ENCODE measurements at places on chromosomes 1 and 21.

- DNase-seq: no peak
Measured at GRCh38 chr21:38505654-38506523, 7.6 kb upstream of the ERG start.

DNA sequence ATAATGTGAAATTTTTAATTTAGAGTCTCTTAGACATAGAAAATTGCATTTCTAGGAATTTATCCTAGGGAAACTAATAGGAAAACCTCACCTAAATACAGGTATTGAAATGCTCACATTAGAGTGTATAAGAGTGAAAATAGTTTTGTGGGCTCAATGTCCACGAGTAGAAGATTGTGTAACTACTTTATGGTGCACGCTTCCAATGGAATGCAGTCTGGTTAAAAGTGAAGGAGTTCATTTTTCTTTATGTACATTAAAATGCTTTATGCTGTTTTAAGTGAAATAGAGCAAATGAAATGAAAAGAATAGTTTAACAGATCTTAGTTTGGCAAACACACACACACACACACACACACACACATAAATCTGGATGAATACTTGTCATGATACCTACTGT, 278.2 kb downstream of the USP25 start:
- DNase-seq: no peak

DNA sequence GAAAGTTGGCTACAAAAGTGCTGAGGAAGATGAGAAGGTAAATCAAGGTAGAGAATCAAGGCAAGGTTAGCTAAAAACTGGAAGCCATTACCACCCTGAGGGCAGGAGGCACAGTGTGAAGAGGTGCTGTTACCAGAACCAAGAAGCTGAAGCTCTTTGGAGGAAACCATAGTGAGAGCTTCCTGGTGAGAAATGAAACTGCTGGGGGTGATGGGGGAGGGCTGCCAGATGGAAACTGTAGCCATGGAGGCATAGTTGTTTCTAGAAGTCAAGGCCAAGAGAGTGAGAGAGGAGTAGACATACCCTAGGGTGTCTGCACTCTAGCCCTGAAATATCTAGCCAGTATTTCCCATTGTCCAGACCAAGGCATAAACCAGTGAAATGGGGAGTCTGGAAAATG, 28.7 kb downstream of the IFI44 start:
- DNase-seq: no peak

DNA sequence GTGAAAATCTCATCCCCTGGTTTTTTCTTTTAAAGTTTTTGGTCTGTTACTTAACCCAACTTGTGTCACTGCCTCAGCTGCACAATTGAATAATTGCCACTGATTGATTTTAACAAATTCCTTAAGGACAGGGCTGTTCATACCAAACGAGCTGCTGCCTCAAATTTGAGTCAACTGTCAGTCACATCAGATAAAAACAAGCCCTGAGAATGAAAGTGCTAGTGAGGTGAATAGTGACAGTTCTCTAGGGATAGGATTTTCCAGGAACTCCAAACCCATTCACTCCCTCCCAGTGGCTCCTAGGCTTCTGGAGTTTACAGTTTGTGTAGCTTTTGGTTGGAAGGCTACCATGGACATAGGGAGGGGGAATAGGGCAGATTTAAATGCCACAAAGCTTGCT, 79.4 kb downstream of the SAMSN1 start:
- no peak for DNase-seq

DNA sequence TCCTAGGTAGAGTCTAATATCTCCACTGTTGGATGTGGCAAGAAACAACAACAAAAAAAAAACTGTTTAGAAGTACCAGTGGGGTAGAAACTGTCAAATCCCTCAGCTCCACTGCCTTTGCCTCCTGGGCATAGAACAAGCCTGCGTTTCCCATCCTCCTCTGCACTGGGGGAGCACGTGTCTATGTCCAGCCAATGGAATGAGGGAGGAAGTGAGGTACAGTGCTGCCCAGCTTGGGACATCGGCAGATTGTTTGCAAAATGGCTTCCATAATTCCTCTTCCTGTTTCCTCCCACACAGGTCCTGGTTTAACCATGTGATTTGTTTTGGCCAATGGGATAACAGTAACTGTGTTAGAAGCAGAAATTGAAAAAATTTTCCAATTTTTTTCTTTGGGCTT, 39.1 kb downstream of the PSMG1 start:
- no peak for DNase-seq

DNA sequence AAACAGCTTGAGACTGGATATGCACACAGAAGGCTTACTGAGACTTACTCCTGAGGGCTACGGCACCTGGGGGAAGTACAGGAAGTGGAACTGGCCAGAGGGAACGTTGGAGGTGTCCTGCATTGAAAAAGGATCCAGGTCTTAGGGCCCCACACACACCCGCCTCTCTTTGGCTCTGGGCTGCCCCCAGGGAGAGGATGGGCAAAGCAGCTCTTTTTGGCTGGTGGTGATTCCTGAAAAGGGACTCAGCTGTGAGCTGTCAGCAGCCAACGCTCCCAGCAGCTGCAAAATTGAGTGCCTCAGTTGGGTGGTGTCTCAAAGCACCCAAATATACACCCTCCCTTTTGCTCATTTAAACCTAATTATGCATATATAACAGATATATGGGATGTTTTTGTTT, 213.2 kb downstream of the TNR start:
- DNase-seq: peak; percentile 12

DNA sequence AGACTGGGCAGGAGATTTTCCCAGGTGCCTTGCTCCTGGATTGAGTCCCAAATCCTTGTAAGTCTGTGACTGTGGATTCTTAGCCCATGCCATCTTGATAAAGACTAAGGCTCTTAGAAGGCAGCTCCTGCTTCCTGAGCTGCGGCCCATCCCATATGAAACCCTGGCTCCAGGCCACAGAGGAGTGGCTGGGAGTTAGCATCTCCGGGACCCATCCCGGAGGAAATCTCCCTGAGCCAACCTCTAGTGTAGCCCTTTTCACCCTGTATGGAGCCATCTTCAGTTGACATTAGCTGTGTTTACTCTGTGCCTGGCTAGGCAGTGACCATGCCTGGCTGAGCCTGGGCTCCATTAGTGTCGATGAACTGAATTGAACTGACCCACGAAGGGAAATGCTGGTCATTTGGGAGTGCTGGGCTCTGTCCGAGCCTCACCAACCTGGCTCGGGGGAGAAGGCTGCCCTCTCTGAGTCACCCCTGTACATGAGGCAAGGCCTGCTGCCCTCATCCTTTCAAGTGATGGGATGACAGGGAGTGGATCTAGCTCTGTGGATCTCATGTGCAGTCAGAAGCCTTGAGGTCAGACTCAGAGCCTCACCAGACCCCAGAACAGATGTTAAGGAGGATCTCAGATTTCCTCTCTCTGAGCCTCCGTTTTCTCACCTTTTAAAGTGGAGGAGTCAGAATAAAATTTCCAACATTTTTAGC, 37.5 kb downstream of the LGR6 start:
- DNase-seq: no peak

DNA sequence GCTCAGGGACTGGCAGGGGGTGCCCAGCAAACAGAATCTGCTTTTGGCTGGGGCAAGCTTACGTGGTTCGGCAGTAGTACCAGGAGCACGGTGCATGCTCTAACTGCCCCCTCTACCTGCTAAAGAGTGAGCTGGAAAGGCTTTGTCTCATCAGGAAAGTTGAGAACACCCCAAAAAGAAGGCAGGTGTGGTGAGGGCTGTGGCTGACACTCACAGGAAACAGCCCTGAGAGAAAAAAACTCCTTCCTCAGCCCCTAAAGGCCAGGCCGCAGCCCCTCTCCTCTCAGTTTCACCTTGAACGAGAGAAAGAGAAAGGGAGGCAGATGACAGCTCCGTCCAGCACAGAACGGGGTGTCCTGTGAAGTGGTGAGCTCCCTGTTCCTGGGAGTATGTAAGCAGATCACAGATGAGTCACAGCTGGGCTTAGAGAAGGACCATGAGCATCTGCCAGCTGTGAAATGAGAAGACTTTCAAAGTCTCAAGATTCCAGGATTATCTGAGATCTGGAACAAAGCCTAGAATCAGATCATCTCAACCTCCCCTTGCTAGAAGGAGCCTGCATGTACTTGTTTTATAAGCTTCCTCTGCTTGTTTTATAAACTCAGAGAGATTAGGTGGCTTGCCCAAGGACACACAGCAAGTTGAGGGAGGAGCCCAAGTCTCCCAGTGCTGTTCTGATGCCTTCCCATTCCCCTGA, 13.4 kb downstream of the LAPTM5 start:
- no peak for DNase-seq

DNA sequence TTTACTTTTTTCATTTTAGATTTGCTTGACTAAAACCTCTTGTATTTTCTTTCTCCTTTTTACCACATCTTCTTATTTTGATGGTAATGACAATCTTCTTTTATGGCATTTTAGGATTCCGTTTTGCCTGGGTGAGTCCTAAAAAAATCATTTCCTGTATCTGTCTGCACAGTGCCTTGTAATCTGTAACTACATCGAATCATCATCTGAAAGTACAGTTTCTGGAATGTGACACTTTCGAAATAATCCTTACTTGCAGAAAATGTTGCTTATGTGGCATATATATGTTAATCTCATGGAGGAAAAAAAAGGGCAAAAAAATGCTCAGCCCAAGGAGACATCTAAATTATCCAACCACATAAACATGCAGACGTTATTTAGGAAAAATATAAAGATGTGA, 29.0 kb downstream of the GREM2 start:
- DNase-seq: no peak

DNA sequence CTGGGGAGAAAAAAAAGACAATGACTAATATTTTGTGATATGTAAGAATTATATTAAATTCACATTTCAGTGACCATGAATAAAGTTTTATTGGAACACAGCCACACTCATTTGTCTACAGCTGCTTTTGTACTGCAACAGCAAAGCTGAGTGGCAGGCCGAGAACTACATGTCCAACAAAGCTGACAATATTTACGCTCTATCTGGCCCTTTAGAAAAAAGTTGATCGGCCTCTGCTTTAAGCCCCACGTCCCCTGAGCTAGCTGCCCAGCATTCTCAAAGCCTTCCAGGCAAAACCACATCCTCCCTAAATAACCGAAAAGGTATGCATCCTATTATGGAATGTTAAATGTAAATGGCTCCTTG, 8.6 kb downstream of the SLC2A1 start:
- no peak for DNase-seq

DNA sequence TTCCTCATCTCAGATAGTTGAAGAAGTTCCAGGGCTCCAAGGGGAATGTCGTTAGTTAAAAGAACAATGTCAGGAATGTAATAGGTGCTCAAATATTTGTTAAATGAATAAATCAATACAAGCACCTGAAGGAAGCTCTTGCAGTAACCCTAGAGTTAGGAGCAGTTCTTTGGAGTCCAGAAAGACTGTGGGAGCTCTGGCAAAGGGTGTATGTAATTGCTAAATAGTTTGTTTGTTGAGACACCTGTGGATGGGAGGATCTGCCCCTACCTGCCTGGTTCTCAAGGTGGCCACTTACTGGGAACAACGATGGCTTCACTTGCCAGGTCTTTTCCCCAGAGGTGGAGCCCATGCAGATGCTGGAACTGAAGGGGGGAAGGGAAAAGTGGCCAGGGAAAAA, 27.5 kb upstream of the JUN start:
- no peak for DNase-seq
